A549 treated with ZK216348 at 1 μM for 4 hours (cell line): ENCODE measurements at places on chromosomes 7 and 10. TPM values are rescaled to one million over a fixed set of nuclear protein-coding genes. Genes with fewer than 3 reads are reported as not detected.

The FANK1 gene
- 2.6 to 3.7 TPM (median 3.2 TPM) in 5 replicates for total RNA-seq

The NKX6-2 gene
- 0.18 to 0.41 TPM (median 0.35 TPM) in 4 of 5 replicates, not detected in the other for total RNA-seq

The ATP6V1F gene
- total RNA-seq, result 232 to 276 TPM (median 256 TPM) in 5 replicates

The GRM3 gene
- not detected in 5 replicates for total RNA-seq

The GLI3 gene
- total RNA-seq, result 0.09 to 0.47 TPM (median 0.27 TPM) in 5 replicates

The SAP25 gene
- 0.35 to 1.8 TPM (median 0.64 TPM) in 5 replicates for total RNA-seq

The NKX1-2 gene
- 0.07 TPM in 1 of 5 replicates, not detected in the others for total RNA-seq

The SPDYE6 gene
- not detected in 5 replicates for total RNA-seq

The C10orf143 gene
- 0.20 to 1.1 TPM (median 0.71 TPM) in 5 replicates for total RNA-seq

The VIM gene
- 1,461 to 1,843 TPM (median 1,788 TPM) in 5 replicates for total RNA-seq

The PRPS1L1 gene
- total RNA-seq, result not detected in 5 replicates
